CD14-positive monocyte (primary cell): ENCODE measurements at places on chromosomes 1 and 21.
A peak's percentile ranks its signal among the peaks of the same experiment; 100 is the strongest.

DNA sequence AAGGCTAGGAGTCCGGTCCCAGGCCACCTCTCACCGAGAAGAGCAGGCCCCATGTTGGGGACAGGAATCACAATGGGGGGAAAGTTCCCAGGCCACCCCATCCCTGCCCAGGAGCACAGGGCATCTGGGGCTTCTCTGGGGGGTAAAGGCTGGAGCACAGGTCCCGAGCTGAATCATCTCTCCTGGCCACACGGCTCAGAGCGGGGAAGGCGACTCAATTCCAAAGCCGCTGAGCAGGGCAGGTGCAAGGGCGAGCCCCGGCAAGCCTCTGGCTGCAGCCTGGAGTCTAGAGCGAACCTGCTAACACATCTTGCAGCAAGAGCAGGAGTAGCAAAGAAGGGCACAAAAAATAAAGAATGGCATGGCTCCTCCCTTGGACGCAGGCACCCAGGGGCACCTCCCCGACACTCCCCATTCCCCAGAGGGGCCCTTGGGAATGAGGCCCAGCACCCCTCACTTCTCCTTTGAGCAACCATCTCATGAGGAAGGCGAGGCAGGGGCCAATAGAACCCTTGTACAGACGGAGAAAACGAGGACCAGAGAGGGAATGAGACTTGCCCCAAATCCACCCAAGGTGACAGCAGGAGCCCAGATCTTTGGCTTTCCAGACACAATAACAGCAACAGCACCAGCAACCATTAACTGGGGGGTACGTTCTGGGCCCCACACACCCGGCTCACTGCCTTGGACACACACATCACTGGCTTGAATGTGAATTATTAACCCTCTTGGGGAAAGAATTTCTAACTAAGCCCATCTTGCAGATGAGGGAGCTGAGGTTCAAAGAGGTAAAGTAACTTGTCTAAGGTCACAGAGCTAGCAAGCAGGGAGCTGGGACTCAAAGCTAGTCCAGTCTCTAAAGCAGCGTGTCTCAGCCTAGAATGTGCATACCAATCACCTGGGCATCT lies 20.7 kb upstream of the ALDH4A1 start:
- no peak for DNase-seq
- no peak overlapping the region for H3K4me3 ChIP-seq
- peaks cover 62% of the 10 kb centered on the region for H3K4me1 ChIP-seq
- peaks cover 16% of the 10 kb centered on the region for H3K36me3 ChIP-seq
- H3K27me3 ChIP-seq: no peaks in the 10 kb centered on the region

- H3K27ac ChIP-seq: no peak overlapping the region
- H3K4me3 ChIP-seq: no peak overlapping the region
- no peaks in the 10 kb centered on the region for H3K4me1 ChIP-seq
- DNase-seq: no peak
- H3K27me3 ChIP-seq: no peaks in the 10 kb centered on the region
- H3K36me3 ChIP-seq: peaks cover 79% of the 10 kb centered on the region
Measured at GRCh38 chr1:15640667-15641066, 23.4 kb downstream of the DDI2 start.

DNA sequence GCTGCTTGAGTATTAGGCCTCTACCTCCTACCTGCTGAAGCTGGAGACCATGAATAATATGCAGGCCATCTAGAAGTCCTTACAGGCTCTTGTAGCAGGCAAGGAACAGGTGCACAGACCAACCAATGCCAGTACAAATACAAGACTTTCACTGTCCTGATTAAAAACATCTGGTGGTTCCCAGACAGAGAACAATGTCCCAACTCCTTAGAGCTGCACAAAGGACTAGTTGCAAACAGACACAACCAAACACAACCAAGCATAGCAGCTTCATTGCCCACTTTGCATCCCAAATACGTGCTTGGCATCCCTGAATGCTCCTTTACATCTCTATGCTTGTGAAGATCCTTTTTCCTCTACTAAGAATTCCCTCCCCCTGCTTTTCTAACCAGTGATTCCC lies 98.1 kb upstream of the CXADR start:
- H3K27me3 ChIP-seq: no peaks in the 10 kb centered on the region
- no peak for DNase-seq
- H3K4me3 ChIP-seq: no peak overlapping the region
- H3K4me1 ChIP-seq: no peaks in the 10 kb centered on the region
- no peaks in the 10 kb centered on the region for H3K36me3 ChIP-seq

DNA sequence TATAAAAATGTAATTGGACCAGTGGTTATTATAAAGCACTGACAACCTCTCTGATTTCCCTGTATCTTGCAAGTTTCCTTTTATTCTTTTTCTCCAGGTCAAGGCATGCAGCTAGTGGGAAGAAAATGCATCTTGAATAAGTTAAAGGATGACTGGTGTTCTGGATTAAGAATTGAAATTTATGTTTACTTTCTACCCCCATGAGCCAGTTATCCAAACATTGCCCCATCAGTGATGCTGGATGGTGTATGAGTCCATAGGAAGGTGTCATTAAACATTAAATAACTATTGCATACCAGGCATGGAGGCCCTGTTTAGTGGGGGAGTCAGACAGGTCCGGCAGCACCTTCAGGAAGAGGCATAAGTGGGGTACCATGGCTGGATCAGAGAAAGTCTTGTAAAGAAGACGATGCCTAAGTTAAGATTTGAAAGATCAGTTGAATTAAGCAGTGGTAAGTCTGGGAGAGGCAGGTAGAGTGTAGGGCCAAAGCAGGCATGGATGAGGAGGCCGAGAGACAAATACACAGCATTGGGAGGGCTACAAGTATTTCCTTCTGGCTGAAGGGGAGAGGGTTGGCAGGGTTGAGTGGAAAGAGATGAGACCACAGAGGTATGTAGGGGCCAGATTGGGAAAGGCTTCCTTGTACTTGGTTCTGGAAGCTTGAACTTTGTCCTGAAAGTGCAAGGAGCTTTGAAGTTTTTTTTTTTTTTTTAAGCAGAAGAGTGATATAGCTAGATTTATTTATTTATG lies 5.7 kb downstream of the SZRD1 start:
- H3K4me1 ChIP-seq: peaks cover 72% of the 10 kb centered on the region
- no peaks in the 10 kb centered on the region for H3K27me3 ChIP-seq
- no peak overlapping the region for H3K27ac ChIP-seq
- no peak overlapping the region for H3K4me3 ChIP-seq

DNA sequence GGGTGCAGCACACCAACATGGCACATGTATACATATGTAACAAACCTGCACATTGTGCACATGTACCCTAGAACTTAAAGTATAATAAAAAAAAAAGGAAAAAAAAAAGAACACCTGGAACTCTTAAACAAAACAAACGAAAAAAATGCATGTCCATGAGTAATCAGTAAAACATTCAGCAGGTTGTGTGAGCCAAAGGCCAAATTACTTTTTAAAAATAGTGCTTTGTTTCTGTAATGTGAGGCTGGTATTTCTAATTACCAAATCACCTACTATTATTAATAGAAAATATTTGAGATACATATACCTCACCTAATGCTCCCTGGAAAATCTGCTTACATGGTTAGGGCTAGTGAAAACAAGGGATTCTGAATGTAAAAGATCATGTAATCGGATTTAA lies 294.4 kb upstream of the NR5A2 start:
- H3K4me1 ChIP-seq: no peaks in the 10 kb centered on the region
- no peaks in the 10 kb centered on the region for H3K36me3 ChIP-seq
- no peaks in the 10 kb centered on the region for H3K27me3 ChIP-seq
- no peak overlapping the region for H3K27ac ChIP-seq
- H3K4me3 ChIP-seq: no peak overlapping the region

DNA sequence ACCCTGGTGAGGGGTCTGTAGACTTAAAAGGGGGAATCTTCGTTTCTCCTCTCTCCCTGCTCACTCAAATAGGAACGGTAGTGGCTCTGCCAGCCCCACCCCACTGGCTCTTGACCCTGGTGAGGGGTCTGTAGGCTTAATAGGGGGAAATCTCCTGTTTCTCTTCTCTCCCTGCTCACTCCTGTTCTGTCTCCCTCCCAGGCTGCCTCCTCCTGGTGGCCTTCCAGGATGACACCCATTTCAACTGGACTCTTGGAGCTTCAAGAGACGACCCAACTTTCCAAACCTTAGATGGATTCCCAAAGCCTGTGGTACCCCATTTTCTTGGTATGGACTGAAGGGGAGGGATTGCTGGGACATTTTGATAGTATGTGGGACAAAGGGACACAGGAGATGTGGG lies 1.4 kb upstream of the EPHB2 start:
- peaks cover 27% of the 10 kb centered on the region for H3K4me1 ChIP-seq
- H3K27ac ChIP-seq: peak overlapping the region; percentile 51
- H3K27me3 ChIP-seq: peaks cover 14% of the 10 kb centered on the region
- no peak overlapping the region for H3K4me3 ChIP-seq
- no peak for DNase-seq
- no peaks in the 10 kb centered on the region for H3K36me3 ChIP-seq

DNA sequence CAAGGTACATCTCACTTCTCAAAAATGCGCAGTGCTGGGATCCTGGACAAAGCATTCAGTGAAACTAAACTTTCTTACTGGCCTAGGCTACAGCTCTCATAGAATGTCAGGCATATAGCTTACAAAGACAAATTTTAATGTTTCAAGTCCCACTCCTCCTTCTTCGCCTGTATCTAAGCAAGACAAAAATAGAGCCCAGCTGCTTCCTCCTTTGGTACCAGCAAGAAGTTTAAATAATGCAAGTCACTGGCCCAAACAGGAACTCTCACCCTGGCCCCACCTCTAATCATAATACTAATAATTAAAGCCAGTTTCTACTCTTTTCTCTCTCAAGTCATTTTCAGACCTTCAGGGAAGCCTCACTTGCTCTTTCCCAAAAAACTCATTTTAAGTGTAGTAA lies 1267.9 kb downstream of the MRPL39 start:
- no peaks in the 10 kb centered on the region for H3K27me3 ChIP-seq
- H3K36me3 ChIP-seq: no peaks in the 10 kb centered on the region
- DNase-seq: peak; percentile 6
- H3K27ac ChIP-seq: no peak overlapping the region

DNA sequence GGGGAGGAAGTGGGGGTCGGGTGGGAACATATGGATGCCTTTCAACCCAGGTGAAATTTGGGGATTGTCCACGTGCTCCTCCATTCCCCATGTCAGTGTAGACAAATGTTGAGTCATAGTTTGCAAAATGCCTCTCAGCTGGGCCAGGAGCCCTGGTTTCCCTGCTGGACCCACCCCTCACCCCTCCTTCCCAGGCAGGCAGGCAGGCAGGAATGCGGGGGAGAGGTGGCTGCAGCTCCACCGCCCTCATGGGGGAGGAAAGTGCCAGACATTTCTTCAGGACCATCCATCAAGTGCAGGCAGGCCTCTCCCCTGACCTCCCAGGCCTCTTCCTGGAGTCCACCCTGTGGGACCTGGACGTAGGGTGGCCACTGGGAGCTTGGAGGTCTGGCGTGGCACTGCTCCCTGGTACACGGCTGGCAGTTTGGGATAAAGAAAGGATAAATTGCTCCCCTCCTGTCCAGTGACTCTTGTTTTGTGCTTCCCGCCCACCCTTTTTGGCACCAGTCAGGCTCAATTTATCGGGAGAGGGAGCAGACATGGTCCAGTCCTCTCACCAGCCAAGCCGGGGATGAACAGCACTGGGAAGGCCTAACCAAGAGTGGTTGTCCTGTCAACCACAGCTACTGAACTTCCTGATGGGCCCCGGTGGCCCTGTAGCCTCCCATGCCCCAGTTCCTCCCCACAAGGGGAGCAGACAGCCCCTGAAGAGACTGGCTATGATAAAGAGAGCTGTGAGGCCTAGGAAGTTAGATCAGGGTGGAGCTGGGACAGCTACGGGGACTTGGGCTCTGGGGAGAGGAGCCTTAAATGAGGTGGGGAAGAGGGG lies 18.9 kb downstream of the NPR1 start:
- H3K4me3 ChIP-seq: peak overlapping the region; percentile 51
- DNase-seq: no peak
- no peaks in the 10 kb centered on the region for H3K36me3 ChIP-seq
- H3K27me3 ChIP-seq: no peaks in the 10 kb centered on the region

DNA sequence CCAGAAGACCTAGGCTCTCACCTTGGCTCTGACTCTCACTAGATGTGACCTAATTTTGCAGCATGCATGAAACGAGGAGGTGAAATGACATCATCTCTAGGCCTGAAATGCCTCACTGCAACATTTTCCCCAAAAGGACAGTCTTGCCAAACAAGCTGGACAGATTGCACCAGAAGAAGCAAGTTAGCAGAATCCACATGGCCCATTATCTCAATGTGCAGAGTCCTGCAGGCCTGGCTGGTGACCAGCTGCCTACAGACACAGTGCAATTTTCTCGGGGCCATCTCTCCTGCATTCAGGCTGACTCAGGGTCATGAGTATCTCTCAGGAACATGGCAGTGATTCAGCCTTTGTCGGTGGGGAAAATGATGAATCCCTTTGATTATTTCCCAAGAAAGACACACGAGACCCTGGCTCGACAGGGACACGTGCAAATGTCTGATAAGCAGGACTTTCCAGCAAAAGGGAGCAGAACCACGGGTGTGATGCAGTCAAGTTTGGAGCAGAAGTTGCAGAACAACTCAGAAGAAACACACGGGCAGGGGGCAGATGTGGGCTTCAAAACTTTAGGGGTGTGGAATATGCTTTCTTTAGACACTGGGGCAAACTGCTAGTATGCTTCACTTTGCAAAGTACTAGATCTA lies 38.7 kb downstream of the TRIM67 start:
- H3K27me3 ChIP-seq: peaks cover 5% of the 10 kb centered on the region
- DNase-seq: no peak
- H3K27ac ChIP-seq: no peak overlapping the region

- no peak overlapping the region for H3K4me3 ChIP-seq
- no peak overlapping the region for H3K27ac ChIP-seq
- DNase-seq: no peak
- H3K4me1 ChIP-seq: no peaks in the 10 kb centered on the region
- H3K27me3 ChIP-seq: peaks cover 28% of the 10 kb centered on the region
- no peaks in the 10 kb centered on the region for H3K36me3 ChIP-seq
Measured at GRCh38 chr1:1364266-1364665, 5.9 kb upstream of the MXRA8 start.

DNA sequence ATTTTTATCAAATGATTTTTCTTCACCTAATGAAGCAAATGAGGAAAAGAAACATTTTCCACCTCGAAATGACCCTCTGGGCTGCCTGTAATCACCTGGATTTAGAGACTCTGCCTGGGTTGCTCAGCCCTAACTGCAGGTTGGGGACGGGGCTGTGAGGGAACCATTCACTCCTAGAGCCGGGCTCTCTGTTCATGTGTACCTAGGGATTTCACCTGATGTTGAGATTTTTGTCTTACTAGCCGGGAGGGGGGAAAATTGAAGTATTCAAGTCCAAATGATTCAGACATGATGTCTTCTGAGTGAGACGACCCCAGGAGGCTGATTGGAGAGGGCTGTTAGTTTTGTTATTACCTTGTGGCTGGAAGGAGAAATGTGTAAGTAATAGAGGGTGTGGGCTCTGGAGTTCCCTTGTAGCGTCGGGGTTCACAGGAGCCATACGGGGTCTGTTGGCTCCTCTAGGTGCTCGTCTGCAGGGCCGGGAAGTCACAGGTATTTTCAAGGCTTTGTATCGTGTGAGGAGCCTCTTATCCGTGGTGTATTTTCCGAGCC lies 42.3 kb upstream of the PWP2 start:
- DNase-seq: no peak
- peaks cover 7% of the 10 kb centered on the region for H3K4me1 ChIP-seq
- peaks cover 84% of the 10 kb centered on the region for H3K36me3 ChIP-seq
- H3K27me3 ChIP-seq: no peaks in the 10 kb centered on the region
- no peak overlapping the region for H3K4me3 ChIP-seq

GRCh38 chr21:44914176-44914874 lies 6.4 kb downstream of the ITGB2 start:
- H3K36me3 ChIP-seq: peaks cover 43% of the 10 kb centered on the region
- H3K27me3 ChIP-seq: no peaks in the 10 kb centered on the region
- peak overlapping the region; percentile 42 for H3K4me3 ChIP-seq
- peaks cover 98% of the 10 kb centered on the region for H3K4me1 ChIP-seq
- peak overlapping the region; percentile 81 for H3K27ac ChIP-seq

GRCh38 chr1:67634396-67634935 lies 50.5 kb upstream of the GADD45A start:
- no peak for DNase-seq
- no peak overlapping the region for H3K27ac ChIP-seq
- no peak overlapping the region for H3K4me3 ChIP-seq
